ENCODE measurements at places on chromosomes 3 and 15. TPM values are rescaled to one million over a fixed set of nuclear protein-coding genes. Genes with fewer than 3 reads are reported as not detected.

Gene ABTB1
- total RNA-seq, result 11.7 TPM

Gene FSIP1
- total RNA-seq, result 1.3 TPM

Gene CPNE4
- total RNA-seq, result not detected

Gene PRR20G
- not detected for total RNA-seq

Gene HHATL
- total RNA-seq, result not detected

Gene TNIK
- total RNA-seq, result 23.7 TPM

Gene SEMA3F
- 0.55 TPM for total RNA-seq

Data from uterine smooth muscle cell (primary cell).